ENCODE measurements at places on chromosomes 3 and 15. TPM values are rescaled to one million over a fixed set of nuclear protein-coding genes. Genes with fewer than 3 reads are reported as not detected.

- DNase-seq: no peak
Observed at GRCh38 chr3:64143409-64144130, 81.7 kb downstream of the PRICKLE2 start.

ROBO2 gene
- total RNA-seq: 38.1 TPM

GRCh38 chr15:59154243-59154642 is 49.3 kb downstream of the CCNB2 start:
- no peak for DNase-seq

DNA sequence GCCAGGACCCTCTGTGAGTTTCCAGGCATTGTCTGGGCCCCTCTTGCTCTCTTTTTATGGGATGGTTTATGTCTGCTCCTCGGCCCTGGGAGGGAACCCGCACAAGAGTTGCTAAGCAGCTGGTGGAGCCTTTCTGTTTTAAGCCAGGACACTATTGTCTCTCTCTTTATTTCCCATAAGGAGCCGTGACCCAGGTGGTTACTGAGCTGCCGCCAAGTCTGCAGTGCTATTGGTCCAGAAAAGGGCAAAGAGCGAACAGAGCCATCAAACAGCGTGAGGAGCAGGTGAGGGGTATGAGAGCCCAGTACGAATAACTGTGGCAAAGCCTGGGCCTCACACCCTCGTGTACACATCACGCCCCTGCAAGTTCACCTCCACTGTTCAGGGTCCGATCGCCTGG is 280.2 kb downstream of the SHQ1 start:
- DNase-seq: no peak

- DNase-seq: no peak
Observed at GRCh38 chr3:60167186-60167585, 1084.1 kb downstream of the FHIT start.

DNA sequence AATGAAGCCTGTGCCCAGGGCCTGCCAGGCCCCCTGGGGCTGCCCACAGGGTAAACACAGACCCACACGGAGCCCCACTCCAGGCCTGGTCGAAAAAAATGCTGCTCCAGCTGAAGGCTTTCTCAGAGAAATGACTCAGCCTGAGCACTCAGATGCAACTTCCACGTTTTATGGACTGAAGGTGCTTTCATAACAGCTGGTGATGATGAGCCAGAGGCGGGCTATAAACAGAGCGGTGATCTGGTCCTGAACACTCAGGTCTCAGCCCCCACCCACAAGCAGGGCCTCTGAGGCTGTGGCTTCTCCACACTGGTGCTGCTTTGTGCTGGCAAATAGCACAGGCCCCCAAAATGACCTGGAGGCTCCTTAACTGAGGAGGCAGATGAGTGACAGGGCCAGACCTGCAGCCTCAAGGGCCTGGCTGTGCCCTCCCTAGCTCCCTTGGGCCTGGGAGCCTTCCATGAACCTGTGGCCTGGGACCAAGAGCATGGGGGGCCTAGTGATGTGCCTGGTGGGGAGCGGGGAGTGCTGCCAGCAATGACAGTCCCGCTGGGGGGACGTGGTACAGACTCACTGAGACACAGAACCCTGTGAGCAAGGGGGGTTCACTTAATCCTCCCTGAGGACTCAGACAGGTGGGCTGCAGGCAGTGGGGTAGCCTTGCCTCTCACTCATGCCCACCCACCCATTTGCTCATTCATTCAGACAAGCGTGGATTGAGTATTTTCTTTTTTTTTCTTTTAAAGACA is 23.0 kb upstream of the FURIN start:
- DNase-seq: no peak

IGSF11 gene
- 3.5 TPM for total RNA-seq

GPR149 gene
- total RNA-seq: not detected

GRCh38 chr3:73114711-73115110 is 53.3 kb downstream of the EBLN2 start:
- DNase-seq: no peak

DNA sequence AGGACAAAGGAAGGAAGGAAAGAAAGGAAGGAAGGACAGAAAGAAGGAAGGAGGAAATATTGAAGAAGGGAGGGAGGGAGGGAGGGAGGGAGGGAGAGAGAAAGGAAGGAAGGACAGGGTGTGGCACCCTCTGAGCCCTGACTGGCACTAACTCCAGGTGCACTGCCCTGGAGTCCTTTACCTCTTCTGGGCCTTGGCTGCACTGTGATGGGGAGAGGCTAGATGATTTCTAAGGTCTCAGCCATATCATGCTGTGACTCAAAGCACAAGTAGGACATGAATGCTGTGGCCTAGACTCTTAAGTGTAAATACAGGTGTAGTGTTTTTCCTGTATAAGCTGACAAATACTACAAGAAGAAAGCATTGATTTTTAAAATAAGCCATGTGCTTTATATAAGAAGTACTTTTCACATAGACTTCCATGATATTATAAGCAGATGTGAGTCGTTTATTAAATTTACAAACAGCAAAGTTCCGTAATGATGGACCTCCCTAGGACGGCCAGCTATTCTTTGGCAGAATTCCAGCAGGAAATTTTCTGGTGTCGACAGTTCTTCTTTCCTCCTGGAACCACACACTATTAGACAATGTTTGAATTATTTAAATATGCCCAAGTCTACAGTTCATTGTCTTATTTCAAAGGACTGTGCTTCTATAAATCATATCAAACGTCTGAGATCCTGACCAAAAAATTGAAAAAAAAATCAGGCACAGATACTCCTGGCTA is 213.8 kb upstream of the C2CD4B start:
- no peak for DNase-seq

DNA sequence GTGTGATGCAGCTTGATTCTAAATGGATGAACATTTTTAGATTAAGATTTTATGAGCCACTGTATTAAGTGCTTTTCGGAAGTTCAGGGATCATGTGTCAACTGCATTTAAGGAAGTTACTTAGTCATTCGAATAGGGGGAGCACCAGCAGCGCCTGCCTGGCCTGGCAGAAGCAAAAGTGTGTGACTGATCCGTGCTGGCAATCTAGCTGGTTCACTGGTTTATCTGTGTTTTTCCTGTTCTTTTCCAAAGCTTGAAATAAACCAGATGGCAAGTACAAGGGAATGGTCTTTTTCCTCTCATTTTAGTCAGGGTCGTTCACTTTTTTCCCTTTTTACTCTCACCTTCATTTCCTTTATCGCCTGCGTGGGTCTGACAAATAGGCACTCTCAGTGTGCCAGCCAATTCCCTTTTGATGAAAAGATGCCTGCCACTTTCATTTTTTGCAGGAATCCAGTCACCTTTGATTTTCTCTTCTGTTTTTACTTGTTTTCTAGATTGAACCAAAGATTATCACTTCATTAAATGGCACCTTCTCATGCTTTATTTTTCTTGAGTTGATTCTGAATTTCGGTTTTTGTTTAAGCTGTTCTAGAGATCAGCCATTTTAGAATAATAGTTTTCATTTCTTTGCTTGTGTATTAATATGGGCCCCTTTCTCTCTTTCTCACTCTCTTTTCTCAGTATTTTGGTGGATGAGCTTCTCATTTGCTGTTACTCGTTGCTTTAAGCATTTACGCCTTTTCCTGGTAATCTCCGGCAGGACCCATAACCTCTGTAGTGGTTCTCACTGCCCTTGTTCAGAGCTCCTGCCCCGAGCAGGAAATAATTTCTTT is 2.8 kb downstream of the ABHD2 start:
- DNase-seq: no peak

GABRR3 gene
- total RNA-seq: 0.11 TPM

EOMES gene
- 0.74 TPM for total RNA-seq

DNA sequence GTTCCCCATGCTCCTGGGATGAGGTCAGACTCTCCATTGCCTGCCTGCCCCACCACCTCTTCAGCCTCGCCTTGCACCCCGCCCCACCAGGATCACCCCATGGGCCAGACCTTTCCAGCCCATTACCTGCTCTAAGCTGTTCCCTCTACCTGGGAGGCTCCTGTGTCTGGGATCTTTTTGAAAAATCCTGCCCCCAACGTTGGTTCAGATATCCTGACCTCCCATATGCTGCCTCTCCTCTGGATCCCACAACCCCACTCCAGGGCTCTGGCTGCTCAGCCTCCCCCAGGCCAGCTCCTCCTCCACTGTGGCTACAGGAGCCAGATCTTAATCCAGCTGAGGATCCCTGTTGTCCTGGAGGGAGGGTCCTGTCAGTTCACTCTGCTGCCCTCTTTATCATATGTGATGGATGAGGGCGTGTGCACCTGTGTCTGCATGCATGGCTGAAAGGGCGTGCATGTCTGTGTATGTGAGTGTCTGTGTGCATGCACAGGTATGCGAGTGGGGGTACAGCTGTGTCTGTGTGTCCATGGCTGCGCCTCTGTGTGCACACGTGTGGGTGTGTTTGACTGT is 21.7 kb upstream of the ALAS1 start:
- no peak for DNase-seq

ST8SIA2 gene
- 2.2 TPM for total RNA-seq

- no peak for DNase-seq
Observed at GRCh38 chr15:96232335-96232734, 98.2 kb upstream of the NR2F2 start.

ITIH3 gene
- 1.4 TPM for total RNA-seq

- DNase-seq: no peak
Observed at GRCh38 chr3:194196876-194197275, 60.9 kb downstream of the HES1 start.

- DNase-seq: no peak
Observed at GRCh38 chr15:92277776-92278175, 115.9 kb upstream of the ST8SIA2 start.

LRIG1 gene
- 29.2 TPM for total RNA-seq

GRCh38 chr3:193777524-193777923 is 184.5 kb downstream of the OPA1 start:
- DNase-seq: no peak

GRCh38 chr3:33921608-33922007 is 123.2 kb downstream of the PDCD6IP start:
- DNase-seq: no peak

GRCh38 chr3:161266731-161267150 is 45.6 kb downstream of the NMD3 start:
- no peak for DNase-seq

GAP43 gene
- 9.7 TPM for total RNA-seq

STAC gene
- total RNA-seq: 8.9 TPM

KATNBL1 gene
- 143 TPM for total RNA-seq

MESP2 gene
- total RNA-seq: not detected

INKA1 gene
- total RNA-seq: 10.3 TPM

- DNase-seq: no peak
Observed at GRCh38 chr3:101037613-101038012, 44.4 kb upstream of the ABI3BP start.

SLC12A1 gene
- not detected for total RNA-seq

CPLX3 gene
- total RNA-seq: not detected

CHRM5 gene
- total RNA-seq: 0.48 TPM

DNA sequence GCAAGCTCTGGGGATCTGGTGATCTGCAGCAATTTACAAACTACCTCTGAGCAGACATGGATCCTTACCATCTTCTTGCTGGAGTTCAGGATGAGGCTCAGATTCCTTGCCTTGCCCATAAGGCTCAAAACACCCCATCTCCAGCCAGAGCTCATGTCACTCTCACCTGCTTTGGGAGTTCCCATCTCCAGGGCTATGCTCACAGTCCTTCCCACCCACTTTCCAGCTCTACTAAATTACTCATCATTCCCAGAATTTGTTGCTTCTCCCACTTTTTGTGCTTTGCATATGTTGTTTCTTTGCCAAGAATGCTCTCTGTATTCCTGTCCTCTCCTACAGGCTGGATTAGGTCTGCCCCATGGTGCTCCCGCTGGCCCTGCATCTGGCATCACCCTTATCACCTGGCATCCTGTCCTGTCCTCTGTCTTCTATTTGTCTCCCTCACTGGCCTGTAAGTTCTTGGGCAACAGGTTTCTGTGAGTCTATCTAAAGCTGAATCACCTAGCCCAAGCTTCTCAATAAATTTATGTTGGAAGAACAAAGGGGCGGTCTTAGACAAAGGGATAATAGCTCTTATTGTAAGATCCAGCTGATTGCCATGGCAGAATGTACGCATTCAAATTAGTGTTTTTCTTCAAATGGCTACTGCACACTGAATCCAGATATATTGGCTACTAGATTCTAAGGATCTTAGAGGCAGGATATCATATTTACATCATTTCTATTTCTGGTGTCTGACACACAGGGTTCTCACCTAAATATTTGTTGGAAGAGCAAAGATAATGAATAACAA is 179.2 kb downstream of the CLSTN2 start:
- DNase-seq: no peak

- DNase-seq: no peak
Observed at GRCh38 chr3:158936530-158937113, 134.8 kb downstream of the MFSD1 start.

GRCh38 chr3:49492969-49493368 is 22.9 kb downstream of the DAG1 start:
- DNase-seq: no peak

GRCh38 chr3:154678041-154678654 is 248.2 kb upstream of the GPR149 start:
- DNase-seq: no peak

DNA sequence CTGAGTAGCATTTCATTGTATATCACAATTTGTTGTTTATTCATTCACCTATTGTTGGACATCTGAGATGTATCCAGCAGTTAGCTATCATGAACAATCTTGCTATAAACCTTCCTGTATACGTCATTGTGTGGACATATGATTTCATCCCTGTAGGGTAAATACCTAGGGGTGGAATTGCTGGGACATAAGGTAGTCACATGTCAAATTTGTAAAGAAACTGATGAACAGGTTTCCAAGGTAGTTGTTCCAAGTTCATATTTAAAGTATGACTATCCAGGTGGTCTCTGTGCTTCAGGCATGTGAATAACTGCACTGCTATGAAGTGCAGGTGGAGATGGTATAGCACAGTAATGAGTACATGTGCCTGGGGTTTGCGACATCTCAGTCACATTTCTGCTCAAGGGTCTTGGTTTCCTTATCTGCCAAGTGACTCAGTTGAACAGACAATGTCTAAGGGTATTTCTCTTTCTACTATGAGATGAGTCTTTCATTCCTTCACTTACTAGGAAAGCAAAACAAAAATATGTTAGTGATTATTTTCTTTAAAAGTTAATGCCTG is 229.0 kb upstream of the HES1 start:
- no peak for DNase-seq

- DNase-seq: no peak
Observed at GRCh38 chr3:127747751-127748521, 74.4 kb downstream of the MGLL start.

DNA sequence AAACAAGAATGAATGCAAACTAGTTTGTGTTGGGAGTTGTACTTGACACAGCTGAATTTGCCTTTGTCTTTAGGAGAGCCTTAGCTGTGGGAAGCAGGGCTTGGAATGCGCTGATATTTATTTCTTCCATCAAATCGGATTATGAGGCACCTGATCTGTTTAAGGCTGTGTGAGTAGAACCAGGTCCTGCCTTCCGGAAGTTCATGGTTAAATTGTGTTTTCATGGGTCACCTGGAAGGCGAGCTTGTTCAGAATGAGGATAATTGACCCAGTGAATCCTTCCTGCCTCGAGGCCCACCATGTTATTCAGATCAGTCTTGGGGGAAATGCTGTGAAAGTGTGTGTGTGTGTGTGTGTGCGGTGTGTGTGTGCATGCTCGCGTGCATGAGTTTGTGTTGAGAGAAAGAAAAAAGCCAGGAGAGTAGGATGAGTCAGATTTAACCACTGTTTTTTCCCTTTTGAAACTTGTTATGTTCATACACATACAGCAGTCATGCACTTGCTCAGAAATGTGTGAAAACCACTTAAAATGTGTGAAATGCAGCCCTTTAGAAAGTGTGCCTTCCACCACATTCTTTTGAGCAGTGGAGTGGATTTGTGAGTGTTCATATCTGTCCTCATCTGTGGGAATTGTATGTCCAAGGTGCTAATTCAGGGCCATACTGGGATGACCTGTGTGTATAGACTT is 36.7 kb downstream of the SMAD3 start:
- no peak for DNase-seq

- no peak for DNase-seq
Observed at GRCh38 chr3:64987726-64988125, 299.9 kb upstream of the ADAMTS9 start.
